ENCODE measurements at places on chromosomes 7 and 10.

GRCh38 chr7:95404316-95404865 is 8.2 kb upstream of the PON3 start:
- DNase-seq = no peak

DNA sequence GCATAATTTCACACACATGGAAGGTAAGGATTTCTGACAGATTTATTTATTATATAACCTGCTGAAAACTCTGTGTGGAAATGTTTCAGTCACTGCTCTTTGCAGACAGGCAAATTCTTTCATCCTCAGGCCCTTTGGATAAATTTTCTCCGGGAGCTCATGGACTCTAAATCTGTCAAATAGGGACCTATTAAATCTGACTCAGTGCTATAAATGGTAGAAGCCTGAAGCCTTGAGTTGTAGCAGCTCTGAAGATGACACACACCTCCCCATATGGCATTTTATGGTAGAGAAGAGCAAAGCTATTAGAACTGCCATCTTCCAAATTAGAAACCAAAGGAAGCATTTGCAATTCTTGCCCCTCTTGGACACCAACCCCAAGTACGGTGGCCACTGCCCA is 808.7 kb downstream of the XPNPEP1 start:
- DNase-seq = no peak

DNA sequence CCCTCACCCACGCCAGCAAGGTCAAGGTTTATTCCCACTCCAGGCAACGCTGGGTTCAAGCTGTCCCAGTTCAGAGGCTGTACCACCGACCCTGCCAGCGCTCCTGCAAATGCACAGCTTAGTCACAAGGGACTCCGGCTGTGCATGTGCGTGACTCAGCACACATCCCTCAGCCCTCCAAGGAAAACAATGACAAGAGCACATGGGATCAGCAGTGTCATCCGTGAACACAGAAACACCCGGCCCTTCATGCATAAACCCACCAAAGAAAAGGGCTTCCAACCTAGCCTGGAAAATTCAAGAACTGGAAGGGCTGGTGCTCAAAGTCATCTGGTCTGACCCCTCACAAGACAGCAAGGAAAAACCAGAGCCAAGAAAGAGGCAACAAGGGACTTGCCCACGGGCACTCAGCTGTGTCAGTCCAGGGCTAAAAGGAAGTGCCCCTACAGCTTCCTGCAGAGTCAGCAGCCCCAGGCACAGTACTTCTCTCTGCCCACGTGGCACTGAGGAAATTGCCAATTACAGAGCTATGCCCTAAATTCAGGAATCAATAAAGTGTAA is 106.1 kb downstream of the KCNMA1 start:
- no peak for DNase-seq

- DNase-seq = no peak
These were observed 466.0 kb downstream of the KIF20B start for GRCh38 chr10:90167174-90168064.

GRCh38 chr10:113853578-113854012 is 287 bp downstream of the DCLRE1A start:
- DNase-seq = no peak

DNA sequence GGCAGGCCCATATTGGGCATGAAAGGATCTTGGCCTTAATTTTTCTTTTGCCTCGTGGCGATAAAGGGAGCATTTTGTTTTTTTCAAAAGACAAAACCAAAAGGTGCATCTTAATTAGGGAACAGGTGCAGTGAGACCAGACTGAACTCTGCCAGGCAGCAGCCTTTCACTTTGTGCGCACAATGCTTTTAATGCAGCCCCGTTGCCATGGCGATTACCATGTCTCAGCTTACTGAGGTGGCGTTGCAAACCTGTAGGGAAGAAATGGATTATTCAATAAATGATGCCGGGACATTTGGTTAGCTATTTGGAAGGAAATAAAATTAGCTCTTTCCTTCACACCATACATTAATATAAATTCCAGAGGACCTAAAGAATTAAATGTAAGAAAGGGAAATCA is 61.9 kb downstream of the MYL10 start:
- no peak for DNase-seq

GRCh38 chr10:22386503-22386902 is 41.2 kb downstream of the SPAG6 start:
- no peak for DNase-seq

GRCh38 chr10:97724341-97724941 is 10.9 kb downstream of the MARVELD1 start:
- DNase-seq = no peak

DNA sequence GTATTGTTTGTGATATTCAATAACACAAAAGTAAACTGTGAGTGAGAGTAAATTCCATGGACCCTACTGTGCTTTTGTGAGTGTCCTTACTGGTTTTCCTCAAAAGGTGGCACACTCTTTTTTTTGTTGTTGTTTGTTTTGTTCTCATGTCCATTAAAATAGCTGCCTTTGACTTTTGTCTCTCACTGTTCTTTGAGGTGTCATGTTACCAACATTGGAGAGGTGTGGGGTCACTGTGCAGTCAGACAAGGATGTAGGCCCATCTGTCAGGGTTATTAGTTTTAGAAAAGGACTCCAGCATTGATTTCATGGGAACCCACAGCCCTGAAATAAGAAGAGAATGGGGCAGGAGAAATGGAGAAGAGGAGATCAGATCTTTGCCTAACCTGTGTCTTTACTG is 383.1 kb downstream of the SORCS3 start:
- DNase-seq = no peak

- no peak for DNase-seq
These were observed 4.8 kb downstream of the INA start for GRCh38 chr10:103281753-103282152.

DNA sequence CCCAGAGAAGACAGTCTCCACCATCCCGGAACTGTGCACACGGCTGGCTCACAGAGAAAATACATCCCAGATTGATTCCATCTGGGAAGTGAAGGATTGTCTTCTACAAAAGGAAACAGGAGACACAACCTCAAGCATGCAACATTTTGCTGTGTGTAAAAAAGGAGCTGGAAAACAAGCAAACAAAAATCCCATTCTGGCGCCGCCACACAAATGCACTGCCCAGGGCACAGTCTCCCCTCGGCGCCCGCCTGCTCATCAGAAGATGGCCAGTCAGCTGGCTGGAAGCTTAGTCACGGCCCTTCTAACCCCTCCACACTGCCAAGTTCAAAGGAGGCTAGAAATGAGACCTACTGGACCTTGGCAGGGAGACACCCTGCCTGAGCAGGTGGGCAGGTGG is 14.1 kb upstream of the CYTH3 start:
- no peak for DNase-seq

DNA sequence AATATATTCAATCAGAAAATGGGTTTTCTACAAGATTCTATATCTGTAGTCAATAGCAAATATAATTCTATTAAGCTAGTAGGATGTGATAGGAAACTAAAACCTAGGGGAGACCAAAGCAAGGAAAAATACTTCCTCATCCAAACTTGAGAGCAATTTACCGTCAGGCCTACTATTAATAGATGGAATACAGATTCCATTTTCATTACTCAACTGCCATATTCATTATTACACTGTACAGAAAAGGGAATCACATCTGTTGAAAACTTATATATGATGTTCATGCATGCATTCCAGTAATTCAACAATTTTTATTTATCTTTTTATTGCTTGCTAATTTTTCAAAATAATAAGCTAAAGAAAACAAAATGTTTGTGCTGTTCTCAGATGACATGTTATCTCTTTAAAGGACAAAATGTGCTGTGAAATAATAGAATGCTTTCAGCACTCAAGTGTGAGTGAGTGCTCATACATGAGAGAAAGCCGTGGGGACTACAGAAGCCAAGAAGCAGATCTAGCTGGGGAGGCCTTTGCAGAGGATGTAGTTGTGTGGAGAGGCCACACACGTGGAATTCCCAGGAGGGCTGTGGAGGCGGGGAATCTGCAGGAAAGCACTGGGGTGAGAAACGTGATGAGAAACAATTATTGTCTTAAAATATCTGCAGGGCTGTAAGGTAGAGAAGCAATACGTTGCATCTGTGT is 110.0 kb downstream of the EGFR start:
- DNase-seq = no peak

GRCh38 chr7:133044722-133045473 is 37.0 kb downstream of the CHCHD3 start:
- DNase-seq = no peak

DNA sequence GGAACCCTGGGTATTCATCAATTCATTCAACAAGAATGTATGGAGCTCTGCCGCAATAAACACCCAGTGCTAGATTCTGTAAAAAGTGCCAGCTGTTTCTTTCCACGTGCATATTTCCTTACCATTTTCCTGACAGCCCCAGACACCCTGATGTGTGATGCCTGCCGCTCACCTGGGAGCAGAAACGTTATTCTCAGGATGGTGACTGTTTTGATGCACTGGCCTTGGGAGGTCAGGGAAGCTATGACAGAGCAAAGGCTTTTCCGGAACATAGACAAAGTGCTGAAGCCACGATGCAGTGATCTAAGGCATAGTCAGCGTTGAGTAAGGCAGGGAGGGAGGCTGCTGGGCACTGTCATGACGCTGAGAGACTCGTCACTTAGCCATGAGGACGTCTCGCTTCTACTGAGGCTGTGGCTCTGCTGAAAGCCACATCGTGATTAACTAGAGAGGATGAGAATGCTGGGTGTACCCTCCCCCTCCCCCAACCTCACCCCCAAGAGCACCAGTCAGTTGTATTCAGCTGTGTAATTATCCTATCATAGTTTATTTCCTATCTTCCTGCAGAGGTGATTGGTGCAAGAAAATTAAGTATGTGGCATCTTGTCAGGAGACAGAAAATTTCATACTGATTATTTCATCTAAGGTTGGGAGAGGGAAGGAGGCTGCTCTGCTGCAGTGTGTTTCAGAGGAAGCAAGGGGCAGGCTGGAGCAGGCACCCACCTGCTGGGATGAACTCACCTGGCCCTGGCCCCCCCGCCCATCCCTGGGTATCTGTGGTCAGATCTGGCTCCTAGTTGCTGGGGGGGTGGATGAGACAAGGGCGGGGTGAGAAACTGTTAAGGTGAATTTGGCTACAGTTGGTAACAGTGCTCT is 48.8 kb upstream of the SMNDC1 start:
- DNase-seq = peak; percentile 37

DNA sequence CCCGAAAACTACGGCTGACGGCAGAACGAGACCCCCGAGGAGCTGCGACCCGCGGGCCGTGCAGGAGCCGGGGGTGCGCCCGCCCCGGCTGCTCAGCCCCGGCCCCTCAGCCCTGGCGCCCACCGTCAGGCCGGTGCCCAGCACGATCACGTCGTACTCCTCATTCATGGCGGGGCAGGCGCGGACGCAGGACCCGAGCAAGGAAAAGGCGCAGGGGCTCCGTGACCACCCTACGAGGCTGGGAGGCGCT is 218 bp downstream of the GDI2 start:
- no peak for DNase-seq

- DNase-seq = no peak
These were observed 517.8 kb upstream of the CELF2 start for GRCh38 chr10:10499839-10500238.

- no peak for DNase-seq
These were observed 1.1 kb downstream of the MARVELD1 start for GRCh38 chr10:97714401-97715258.

DNA sequence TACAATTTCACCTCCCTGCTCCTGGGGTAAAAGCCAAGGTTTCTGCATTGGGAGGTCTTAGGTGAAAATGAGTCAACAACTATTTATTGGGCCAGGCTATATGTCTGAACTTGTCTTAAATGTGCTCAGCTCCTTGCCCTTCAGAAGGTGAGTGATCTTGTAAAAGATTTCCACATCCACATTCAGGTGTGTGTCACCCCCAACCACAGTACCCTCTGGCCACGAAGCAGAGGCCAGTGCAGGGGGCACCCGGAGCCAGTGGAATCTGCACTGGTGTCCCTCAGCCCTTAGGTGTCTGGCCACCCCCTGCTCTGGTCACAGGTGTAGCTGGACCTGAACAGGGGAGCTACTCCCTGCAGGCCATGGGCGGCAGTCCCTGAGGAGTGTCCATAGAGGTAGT is 198.5 kb downstream of the PAXIP1 start:
- DNase-seq = no peak

- DNase-seq = no peak
These were observed at the start of gene AIFM2 for GRCh38 chr10:70132098-70133029. Gene AIFM2, minus strand, starts transcription at chr10:70132825. Its CDS starts 8,741 bp downstream, at chr10:70124084.

DNA sequence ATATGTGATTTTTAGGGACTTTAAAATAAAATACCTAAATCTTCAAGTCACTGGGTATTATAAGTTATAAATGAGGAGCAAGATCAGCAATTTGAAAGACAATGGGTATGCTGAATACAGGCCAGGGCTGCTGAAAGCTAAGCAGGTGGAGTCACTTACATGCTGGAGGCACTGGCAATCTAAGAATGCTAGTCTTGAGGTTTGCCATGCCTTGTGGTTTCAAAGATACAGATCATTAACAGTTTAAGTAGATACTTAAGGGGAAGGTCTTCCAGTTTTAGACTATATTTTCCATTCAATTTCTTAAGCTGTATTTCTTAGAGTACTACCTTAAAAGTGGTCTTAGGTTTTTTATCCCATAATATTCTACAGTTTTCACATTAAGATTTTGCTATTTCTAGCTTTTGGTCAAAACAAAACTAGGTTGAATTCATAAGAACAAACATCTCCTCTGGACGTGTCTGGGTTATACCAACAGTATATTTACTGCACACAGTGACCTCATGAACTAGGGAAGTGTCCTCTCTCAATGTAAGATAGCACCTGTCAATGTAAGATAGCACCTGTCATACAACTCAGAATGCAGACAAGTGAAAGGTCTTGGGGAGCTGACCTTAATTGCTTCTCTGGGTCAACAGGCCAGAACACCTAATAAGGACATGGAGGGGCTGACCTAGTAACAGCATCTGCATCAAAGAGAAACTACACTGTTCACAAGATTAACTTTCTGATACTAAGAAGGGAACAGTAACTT is 2.0 kb downstream of the SRI start:
- no peak for DNase-seq

GRCh38 chr7:22771872-22772228 is 44.9 kb downstream of the IL6 start:
- no peak for DNase-seq

GRCh38 chr10:110034596-110034995 is 26.8 kb downstream of the ADD3 start:
- DNase-seq = no peak

GRCh38 chr7:148645898-148646297 is 52.8 kb upstream of the CUL1 start:
- no peak for DNase-seq

DNA sequence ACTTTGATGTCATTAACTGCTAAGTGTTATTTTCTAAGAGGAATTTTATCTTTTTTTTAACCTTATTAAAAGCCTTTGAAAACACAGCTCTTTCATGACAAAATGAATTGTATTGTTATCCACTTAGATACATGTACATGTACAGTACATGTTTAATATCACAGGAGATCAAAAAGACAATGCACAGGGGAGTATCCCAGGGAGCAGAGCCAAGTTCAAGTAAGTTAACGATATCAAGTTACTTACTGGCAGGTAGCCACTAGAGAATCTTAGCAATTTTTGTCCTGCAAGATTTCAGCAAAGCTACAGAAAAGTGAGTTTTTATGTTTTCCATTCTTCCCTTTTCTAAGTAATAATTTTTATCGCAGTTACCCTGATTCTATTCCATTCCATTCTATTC is 33.9 kb upstream of the ARL4A start:
- DNase-seq = no peak

Measured in activated CD4-positive, alpha-beta T cell treated with anti-CD3 and anti-CD28 coated beads, Interleukin-2, amount 50 U/mL, for 4 hours (primary cell).